ENCODE measurements at places on chromosomes 3 and 15.

- DNase-seq = no peak
Observed at GRCh38 chr3:188431040-188431439, 277.1 kb downstream of the LPP start.

GRCh38 chr3:184440151-184440550 lies 60.3 kb downstream of the CHRD start:
- DNase-seq = no peak

DNA sequence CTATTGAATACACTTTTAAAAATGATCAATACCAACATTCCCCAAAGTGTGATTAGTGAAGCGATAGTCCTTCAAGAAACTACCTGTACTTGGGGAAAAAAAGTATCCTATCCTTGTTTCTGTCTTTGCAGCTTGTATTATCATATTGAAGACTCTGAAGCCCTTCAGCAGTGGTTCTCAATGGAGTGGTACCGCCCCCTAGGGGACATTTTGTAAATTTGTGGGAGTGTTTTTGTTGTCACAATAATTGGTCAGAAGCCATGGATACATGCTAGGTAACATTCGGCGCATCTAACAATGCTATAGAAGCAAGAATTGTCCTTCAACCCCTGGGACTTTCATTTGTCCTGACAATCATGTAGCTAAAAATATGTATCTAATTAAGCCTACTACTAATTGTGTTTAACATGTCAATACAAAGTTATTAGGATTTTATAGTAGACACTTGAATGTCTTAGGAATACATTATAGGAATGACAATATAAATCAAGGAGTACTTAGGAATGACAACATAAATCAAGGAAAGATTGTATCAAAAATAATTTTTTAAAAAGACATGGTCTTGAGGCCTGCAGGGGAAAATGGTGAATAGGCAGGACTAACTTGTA lies 53.7 kb downstream of the NMD3 start:
- DNase-seq = peak; percentile 78

DNA sequence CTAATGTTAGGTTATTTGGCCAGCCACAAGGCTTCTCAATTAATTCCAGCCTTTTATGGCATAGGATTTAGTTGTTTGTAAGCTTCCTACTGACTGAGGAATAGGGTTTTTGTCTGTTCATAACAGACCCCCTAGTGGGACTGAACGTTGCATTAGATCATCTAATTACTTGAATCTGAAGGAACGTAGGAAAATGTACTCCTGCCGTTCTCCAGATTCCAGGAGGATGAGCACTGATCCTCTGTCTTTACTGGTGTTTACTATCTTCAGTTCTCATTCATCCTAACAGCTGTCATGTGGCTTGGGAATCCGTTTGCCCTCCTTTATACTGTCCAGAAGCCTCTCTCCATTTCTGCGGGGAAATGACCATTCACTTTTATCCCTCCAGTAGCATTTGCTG lies 52.7 kb downstream of the RAD54L2 start:
- DNase-seq = no peak

- no peak for DNase-seq
Observed at GRCh38 chr3:120113128-120114116, 19.2 kb upstream of the GSK3B start.

DNA sequence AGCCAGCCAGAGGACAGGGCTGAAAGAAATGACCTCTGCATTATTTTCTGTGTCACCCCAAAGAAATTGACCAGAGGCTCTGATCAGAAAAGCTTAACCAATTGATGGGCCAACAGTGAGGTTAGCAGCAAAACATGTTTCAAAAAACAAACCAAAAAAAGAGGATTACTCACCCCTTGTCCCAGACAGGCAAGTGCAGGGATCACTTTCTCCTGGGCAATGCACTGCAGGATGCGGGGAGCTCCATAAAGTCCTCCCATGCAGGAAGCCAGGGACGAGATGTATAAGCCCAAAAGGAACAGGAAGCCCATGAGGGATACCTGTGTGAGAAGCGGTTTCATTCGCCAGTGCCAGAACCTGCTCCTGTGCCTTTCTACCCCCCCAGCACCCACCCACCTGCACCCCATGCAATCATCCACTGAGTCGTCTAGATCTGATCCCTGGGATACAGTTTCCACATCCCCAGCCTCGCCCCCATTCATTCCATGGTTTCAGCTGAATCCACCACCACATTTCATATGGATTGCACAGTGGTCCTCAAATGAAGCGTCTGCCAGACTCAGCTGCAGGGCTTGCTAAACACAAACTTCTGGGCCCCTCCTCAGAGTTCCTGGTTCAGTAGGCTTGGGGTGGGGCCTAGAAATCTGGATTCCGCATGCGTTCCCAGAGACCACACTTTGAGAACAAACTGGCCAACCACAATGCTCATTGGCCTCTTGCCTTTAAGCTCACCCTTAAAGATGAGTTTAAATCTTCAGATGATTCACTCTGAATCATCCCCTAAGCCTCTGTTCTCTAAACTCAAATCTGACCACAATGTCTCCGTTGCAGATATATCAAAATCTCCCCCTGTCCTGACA lies 54.4 kb upstream of the HEG1 start:
- DNase-seq = no peak

Measured in KBM-7 (cell line).